Skin of body (tissue), 3 donors: ENCODE measurements at places on chromosomes 16 and 17. TPM values are rescaled to one million over a fixed set of nuclear protein-coding genes. Genes with fewer than 3 reads are reported as not detected.

DNA sequence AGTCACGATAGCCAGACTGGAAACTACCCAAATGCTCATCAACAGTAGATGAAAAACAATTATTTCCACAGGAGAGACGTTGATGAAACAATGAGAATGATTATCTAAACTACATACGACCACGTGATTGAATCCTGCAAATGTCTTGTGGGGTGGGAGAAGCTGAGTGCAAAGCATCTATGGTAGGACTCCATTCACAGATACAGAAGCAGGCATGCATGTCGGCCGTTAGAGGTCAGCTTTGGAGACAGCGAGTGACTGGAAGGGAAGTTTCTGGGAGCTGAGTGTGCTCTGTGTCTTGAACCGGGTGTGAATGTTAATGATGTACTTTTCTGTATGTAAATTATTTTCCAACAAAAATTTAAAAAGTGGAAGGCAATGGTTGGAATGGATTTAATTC lies 71.5 kb upstream of the DNAJA2 start:
- DNase-seq = no peak

DNA sequence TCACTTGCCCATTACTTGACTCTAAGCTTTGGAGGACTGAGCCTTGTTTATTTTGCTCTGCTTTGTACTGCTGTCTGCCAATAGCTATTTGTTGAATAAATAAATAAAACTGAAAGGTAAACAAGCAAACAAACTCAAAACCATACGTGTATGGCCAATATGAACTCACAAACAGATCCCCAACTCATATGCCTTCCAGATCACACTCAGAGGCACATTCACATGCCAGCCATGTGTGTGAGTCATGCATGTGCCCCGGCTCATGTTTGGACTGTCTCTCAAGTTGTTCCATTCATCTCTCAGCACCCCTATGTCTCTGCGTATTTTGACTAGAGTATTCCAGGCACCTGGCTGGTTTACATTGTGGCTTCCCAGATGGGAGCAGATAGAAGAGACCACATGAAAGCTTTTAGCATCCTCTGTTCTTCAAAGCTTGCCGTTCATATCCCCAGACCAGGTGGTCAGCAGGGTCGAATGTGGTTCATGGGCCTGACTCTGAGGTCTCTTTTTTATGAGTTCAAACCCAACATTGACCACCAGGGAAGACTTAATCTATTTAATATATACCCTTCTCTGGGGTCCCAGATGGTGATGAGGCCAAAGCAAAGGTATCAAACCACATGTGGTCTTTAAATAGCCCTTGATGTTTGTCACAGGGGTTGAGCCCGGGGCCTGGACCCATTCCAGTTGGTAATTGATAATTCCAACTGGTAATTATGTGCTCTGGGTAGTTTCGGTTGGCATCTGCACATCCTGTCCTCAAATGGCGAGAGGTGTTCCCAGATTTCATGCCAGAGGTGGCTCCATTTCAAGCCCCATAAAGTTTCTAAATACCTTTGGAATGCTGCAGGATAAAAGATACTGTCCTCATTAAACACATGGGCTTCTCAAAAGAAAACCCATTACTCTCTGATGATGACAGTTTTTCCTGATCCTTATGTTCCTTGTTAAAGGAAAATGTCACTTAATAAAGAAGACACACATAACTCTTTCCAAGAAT lies 287.3 kb upstream of the MAF start:
- no peak for DNase-seq

The PSMD11 gene
- total RNA-seq = 77.8 TPM

DNA sequence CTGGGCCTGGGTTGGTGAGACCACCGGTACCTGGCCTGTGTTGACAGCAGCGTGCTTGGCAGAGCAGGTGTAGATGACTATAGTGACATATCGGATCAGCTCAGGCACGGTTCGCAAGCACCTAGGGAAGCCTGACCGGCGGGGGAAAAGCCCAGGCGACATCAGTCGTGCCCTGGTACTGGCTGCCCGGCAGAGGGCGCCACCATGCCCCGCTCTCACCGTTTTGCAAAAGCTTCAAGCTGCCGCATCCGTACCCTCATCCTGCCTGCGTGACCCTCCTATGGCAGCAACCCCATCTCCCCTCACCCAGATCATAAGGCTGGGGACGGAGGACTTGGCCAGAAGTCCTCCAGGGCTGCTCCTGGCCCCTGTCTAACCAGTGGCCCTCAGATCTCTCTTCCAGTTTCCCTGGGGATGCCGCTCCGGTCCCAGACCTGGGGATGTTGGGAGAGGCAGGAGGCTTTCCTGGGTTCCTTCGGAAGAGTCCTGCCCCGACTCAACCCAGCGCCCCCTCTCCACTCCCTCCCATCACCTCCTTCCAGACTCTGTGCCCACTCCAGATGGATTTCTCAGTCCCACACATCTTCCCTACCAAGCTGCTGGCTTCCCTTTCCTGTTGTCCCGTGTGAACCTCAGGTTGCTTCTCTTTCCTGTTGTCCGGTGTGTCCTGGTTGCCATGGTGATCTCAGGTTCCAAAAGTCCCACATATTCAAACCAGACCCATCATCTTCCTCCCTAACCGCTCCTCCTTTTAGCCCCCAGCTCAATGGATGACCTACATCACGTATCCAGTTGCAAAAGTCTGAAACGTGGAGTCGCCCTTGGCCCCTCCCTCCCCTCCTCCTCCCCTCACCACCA lies 13.7 kb downstream of the ALOX12B start:
- no peak for DNase-seq

- no peak for DNase-seq
Measured at GRCh38 chr16:72536723-72537435, 364.9 kb upstream of the PMFBP1 start.

The ATP2A3 gene
- total RNA-seq = 5.5 TPM

DNA sequence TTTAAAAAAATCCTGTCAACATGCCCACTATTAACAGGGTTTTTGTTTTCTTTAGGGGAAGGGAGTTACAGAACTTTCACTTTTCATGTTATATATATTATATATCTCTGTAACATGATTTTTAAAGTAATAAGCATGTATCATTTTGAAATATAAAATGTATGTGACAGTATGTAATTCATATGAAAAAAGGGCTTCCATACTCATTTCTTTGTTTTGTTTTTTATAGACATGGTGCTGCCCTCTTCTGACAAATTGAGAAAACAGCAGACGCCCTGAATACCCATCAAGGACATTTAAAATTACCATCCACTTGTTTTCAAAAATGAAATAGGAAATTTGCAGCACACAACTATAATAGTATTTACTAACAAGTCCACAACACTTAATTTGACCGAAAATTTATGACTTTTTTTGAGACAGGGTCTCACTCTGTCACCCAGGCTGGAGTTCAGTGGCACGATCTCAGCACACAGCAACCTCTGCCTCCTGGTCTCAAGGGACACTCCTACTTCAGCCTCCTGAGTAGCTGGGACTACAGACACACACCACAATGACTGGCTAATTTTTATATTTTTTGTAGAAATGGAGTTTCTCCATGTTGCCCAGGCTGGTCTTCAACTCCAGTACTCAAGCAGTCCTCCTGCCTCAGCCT lies 30.4 kb downstream of the CFDP1 start:
- no peak for DNase-seq

DNA sequence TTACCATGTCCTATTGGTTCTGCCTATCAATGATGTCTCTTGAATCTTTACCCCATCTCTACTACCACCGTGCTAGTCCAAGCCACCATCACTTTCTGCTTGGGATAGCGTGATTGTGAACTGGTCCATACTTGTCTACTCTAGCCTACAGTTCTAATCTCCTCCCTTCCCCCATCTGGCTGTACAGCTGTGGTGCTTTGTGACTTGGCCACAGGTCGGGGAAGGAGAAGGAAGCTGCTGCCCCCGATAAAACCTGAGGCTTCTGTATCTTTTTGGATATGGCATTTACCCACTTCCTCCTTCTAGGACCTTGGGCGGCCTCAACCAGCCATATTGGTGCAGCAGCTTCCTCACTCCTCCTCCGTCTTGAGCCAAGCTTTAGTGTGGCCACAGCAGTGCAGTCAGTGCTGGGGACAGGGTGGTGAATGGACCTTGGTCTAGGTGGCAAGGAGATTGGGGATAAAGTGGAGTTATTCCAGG lies 314 bp upstream of the ITGA2B start:
- DNase-seq = no peak

- no peak for DNase-seq
Measured at GRCh38 chr16:86555704-86556075, 655 bp upstream of the MTHFSD start.

DNA sequence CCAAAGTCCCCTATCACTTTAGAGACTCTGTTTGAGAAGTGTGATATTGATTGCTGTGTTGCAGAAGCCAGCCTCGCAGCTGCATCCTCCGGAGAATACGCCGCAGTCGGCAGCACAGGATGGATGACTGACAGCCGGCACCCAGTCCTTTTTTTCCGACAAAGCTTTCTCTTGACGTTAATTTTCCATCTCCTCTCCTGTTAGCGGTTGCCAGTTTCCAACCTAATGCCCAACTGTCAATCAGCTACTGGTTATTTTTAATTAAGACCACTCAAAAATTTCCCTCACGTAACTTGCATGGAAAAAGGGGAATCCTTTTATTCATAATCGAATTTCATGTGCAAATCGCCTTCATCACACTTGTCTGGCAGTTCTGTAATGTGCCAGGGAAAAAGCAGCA lies 953.9 kb downstream of the CDH11 start:
- DNase-seq = no peak

DNA sequence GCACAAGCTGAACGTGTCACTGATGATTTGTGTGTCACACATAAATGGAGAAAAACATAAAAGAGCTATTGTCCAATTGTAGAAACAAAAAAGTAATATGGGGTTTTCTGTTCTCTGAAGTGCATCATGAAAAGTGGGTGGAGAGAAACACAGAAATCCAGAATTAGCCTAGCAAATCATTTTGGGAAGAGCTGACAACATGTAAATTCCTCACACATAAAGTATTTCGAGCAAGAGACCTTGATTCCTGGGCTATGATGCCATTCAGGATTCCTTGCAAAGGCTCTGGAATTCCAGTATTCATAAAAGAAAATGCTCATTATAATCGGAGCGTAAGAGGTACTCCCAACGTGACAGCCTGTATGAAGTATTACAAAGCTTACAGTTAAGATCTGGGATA lies 1.1 kb downstream of the DCUN1D3 start:
- peak; percentile 56 for DNase-seq

- no peak for DNase-seq
Measured at GRCh38 chr17:74466111-74466827, at the start of gene CD300A. Gene CD300A (plus strand): TSS chr17:74466634. CDS start chr17:74466704, 70 bp downstream.

- no peak for DNase-seq
Measured at GRCh38 chr16:50996830-50997186, 154.3 kb downstream of the SALL1 start.

The C16orf95 gene
- 1.7 TPM for total RNA-seq

The ATP6V0C gene
- 20.4 TPM for total RNA-seq

DNA sequence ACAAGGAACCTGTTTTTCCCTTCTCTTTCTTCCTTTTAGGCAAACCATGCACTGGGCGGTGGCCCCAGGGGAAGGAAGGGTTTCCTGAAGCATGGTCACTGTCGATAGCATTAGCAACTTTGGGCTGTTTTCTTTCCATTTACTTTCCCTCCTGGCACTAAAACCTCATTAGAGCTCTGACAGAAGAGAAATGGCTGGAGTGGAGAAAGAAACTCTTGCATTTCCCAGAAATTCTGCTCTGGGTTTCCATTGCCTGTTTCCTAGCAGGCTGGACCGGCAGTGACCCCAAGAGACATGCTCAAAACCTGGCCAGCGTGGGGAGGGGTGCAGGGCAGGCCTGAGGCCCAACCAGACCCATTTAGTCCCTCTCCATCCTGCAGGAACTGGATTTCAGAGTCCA lies 230.7 kb upstream of the CCL2 start:
- DNase-seq = no peak

The CSH1 gene
- not detected for total RNA-seq

- no peak for DNase-seq
Measured at GRCh38 chr16:64532691-64533090, 589.2 kb downstream of the CDH11 start.

- no peak for DNase-seq
Measured at GRCh38 chr16:48157794-48158193, 2.0 kb upstream of the ABCC12 start.

- no peak for DNase-seq
Measured at GRCh38 chr17:42321555-42321954, 33.3 kb downstream of the STAT5A start.

DNA sequence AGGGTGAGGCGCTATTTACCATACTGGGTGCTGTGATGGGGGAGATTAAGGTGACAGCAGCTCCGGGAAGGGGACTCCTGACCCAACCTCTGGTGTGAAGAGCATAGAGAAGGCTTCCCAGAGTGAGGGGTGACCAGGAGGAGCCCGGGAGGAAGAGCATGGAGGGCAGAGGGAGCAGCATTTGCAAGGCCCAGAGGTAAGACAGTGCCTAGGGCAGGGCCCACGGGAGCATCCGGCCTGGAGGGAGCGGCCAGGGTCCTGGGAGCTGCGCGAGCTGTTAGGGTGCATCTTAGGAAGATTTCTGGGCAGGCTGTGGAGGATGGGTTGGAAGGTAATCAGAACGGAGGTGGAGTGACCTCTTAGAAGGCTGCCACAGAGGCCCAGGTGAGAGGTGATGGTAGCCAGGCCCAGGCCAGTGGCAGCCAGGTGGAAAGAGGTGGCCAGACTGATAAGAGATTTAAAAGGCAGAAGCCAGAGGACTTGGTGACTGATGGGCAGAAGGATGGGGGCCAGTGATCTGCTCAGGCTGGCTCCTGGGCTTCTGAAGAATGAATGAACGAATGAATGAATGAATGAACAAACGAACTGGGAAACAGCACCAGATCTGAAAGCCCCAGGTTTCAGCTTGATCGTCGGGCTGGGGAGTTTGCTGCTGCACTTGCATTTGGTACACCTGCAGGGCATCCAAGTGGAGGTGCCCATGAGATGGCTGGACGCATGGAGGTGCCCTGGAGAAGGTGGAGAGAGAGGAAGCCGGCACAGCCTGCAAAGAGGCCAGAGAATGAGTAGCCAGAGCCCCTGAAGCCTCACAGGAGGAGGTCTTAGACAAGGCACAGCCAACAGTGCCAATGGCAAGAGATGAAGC lies 13.0 kb upstream of the TMEM92 start:
- DNase-seq = no peak

DNA sequence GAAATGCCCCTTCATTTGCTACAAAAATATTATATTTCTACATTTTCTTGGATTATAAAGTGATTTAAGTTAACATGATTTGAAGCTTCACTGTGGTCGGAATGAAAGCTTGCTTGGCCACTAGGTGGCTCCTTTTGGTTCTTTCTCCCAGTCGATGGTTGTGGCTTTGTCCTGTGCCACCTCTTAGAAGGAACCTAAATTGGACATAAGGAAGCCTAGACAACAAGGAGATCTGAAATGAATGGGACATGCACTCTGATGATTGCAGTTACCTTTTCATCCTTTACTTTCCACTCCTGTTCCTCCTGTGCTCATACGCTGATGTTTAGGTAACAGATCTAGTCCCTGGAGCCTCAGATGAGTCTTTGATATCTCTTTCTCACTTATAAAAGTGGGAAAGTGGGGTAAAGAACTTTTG lies 39.2 kb downstream of the FTO start:
- no peak for DNase-seq

The JPT1 gene
- 27.9 TPM for total RNA-seq
